CD4-positive, alpha-beta T cell treated with Interleukin-17A for 1 hour (primary cell): ENCODE measurements at places on chromosomes 2 and 18.

DNA sequence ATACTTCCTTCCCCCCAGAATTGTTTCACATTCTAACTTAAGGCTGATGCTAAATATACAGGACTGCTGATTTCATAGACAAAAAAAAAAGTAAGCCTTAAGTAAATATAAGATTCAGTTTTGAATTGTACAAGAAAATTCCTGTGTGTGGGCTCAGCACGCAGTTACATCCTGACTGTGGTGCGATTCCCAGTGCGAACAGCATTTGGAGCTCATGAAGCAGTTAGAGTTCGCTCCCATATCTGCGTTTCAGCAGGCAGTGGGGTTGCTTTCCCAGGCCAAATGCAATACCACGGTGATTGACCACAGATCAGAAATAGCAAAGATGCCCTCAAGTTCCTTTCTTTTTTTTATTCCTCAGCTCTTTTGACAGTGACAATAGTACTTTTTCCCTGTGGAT is 75.6 kb downstream of the SATB2 start:
- DNase-seq = no peak

DNA sequence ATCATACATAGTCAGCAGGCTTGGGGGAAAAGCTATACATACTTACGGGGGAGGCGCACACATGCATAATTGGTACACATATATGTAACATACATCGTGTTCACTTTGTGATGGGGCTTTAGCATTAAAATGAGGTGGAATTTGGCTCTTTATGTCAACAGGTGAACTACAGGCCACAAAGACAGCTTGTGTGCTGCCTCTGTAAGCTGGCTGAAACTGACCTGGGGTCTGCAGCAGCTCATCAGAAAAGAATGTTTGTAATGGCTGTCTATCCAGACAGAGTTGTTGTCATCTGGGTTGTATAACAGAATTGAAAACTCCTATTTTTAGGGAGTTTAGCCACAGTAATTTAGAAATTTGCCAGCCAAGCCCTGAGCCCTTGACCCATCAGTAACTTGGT is 4.7 kb upstream of the KCNG3 start:
- no peak for DNase-seq

DNA sequence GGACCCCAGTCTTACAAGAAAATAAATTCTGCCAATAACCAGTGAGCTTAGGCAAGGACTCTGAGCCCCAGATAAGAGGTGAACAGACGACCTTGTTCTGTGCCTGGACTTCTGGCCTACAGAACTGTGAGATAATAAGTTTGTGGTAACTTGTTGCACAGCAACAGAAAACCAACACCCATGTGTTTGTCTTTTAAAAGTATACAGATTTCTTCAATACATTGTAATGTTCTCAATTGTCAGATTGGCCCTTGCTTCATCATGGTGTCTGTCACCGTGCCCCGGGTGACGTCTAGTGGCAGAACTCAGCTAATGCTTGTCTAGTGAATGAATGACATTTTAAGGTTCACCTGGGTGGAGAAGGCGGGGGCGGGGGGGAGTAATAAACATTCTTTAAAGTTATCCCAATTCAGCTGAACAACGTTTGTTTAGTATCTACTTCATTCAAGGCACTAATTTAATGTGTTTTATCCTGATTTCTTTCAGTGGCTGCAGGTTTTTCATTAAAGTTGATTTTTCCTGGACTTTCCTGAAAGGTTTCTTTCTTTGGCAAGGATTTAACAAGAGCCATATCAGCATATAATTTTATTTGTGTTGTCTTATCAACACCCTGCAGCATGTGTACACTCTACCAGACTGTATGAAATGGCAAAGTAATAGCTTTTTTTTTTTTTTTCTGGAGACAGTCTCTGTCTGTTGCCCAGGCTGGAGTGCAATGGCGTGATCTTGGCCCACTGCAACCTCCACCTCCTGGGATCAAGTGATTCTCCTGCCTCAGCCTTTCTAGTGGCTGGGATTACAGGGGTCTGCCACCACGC is 123.8 kb upstream of the DLX2 start:
- DNase-seq = peak; percentile 47

DNA sequence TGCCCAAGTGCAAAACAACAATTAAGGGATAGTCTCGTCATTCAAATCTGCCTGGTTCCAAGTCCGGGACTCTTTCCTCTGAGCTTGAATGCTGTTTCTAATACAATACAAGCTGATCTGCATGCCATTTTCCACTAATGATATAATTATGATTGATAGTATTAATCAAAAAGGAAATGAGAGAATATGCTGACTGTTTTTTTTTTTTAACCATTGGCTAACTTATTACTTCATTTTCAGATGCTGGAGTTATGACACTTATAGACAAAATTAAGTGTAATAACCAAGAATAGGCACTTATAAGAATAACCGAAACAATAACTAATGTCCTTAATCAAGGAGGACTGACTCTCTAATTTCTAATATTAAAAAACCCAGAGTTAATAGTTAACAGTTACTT is 343.6 kb downstream of the LPIN1 start:
- DNase-seq = no peak

DNA sequence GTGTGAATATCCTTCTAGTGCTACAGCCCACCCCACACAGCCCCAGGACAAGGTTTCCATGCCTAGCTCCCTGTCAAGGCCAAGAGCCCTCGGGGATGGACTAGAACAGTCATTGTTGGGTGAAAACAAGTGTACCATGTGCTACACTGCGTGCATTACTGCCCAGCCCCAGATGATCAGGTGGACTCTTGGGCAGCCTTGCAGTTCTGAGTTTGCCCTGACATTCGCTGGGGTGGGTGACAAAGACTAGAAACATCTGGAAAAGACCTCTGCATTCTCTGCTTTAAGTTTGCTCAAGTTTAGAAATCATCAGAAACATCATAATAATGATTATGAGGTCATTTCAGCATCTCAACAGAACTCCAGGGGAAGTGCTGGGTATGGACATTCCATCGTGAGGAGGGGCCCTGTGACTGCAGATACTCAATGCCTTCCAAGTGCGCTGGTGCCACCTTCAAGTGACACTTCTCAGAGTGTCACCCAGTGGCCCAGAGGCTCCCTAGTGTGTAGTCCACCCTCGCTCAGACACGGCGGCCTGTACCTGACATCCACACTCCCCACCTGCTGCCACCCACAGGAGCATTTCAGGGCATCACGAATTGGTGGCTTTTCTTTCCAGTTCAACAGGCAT is 5.3 kb upstream of the PXDN start:
- DNase-seq = no peak

DNA sequence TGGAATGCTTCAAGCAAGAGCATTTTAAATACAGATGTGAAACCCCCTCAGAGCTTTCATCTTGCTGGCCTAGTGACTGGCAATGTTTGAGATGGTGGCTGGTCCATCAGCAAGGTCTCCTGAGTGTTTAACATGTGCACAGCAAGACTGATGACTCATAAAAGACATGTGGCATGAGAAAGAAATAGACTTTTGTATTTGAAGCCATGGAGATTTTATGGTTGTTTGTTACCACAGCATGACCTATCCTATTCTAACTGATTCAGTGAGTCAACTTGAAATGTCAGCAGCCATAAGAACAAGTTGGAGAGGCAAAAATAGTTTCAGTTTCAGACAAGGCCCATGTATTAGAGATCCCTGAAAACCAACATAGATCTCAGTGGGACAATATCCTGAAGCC is 154.7 kb upstream of the LYPD1 start:
- no peak for DNase-seq

DNA sequence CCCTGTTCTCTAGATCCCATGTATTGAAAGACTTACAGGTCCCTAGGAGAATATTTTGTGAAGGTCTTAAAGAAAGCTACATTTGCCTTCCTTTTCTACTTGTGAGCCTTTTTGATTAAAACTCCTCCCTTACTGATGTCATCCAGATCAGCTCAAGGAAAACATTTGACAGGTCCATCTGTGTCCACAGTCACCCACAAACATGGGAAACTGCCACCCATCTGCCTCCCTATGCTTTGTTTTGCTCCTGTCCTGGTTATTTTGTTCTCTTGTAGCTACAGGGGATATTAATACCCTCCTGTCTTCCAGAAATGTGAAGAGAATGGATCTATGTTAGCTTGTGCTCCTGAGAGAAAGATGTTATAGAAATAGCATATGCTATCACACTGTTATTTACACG is 203.6 kb upstream of the GALNT5 start:
- no peak for DNase-seq

DNA sequence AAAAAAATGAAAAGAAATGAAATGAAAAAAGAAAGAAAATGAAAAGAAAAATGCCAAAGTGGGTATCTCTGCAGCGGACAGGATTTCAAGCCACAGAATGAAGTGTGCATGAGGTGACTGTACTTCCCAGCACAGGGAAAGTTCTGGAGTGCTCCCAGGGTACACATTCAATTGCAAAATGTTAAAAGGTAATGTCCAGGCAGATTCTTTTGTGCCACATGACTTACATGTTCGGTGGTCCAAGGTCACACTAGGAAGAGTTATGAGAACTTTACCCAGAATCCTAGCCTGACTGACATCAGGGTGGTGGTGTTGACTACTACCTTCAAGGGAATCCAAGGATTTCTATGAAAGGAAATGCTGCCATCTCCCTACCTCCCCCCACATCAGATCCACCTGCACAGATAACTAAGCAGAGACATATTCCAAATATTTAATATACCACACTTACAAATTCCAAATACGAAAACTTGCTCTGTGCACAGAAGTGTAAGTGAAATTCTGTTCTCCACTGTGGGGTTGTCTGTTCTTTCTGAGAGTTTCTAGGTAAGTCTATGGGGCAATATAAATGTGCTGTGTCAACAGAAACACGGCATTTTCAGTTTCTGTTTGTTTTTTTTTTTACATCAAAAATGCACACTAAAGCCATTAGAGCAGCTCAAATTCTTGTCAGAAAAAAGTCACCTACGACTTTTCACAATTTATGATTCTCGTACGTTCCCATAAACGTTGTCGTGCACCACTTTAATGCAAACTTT is 56.6 kb downstream of the CABYR start:
- no peak for DNase-seq

- DNase-seq = no peak
These were observed 204.1 kb downstream of the CTIF start for GRCh38 chr18:48742706-48743475.

DNA sequence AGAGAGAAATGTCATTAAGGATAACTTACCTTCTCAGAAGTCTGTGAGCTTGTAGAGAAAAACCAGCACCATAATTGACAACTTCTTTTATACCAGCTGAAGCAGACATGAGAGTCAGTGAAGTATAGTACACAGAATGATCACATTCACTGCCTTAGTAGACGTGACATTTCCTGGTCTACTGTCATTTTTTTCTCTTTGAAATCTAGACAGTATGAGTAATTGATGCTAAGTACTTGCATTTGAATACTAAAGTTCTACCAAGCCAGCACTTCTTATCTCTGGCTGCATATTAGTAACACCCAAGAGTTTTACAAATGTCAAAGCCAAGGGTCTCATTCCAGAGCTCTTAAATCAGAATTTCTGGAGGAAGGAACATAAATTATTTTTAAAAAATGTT is 25.4 kb upstream of the ACADL start:
- no peak for DNase-seq

DNA sequence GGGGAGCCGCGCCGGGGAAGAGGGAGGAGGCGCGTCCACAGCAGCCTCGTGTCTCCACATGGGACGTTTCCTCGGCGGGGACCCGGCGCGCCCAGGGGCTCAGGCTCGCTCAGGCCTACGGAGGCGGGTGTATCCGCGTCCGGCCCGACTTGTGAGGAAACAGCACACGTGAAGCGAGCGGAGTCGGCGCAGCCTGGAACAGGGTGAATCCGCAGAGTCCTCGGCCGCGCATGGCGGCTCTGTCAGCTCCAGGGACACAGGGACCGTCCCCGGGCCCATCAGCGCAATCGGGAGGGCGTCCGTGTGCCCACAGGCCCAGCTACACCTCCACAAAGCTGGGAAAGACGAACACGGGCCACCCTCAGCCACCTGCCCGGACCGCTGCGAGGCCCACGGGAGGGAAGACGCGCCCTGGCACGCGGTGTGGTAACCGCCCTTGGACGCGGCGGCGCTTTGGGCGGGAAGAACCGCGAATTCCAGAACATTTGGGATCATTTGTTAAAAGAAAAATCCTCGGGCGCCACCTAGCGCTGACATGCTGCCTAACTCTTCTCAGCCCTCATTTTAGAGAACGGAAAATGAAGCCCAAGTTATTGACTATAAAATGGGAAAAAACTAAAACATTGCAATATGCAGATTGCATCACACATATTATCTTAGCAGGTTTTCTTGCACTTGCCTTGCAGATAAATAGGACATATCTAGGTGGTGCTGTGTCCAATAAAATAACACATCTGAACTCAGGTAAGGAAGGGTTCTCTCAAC is 40.4 kb downstream of the TMEM18 start:
- DNase-seq = peak; percentile 51

- no peak for DNase-seq
These were observed 153.0 kb downstream of the GBX2 start for GRCh38 chr2:236015171-236015570.

GRCh38 chr2:96109931-96110511 is 6.3 kb downstream of the ADRA2B start:
- no peak for DNase-seq

- DNase-seq = peak; percentile 25
These were observed 9.3 kb downstream of the MEX3C start for GRCh38 chr18:51188024-51188701.

DNA sequence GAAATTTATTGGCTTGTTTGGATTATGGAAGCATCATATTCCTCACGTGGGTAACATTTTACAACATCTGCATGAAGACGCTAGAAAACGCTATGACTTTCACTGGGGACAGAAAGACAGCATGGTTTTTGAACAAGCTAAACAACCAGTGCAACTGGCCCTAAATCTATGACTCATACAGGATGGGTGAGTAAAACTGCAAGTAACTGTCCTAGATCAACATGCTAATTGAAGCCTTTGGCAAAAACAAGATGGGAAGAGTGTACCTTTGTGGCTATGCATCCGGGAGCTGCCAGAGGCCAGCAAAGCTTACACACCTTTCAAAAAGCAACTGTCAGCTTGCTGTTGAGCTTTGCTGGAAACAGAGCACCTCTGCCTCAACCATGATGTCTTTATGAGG is 1096.0 kb upstream of the DDX18 start:
- no peak for DNase-seq

- no peak for DNase-seq
These were observed 60.0 kb upstream of the ASAP2 start for GRCh38 chr2:9146646-9147045.

GRCh38 chr18:31230495-31230894 is 67.8 kb upstream of the DSC1 start:
- no peak for DNase-seq

GRCh38 chr2:217854684-217855420 is 147.9 kb downstream of the TNS1 start:
- no peak for DNase-seq

GRCh38 chr2:52659546-52659945 is 1108.1 kb upstream of the CHAC2 start:
- no peak for DNase-seq

DNA sequence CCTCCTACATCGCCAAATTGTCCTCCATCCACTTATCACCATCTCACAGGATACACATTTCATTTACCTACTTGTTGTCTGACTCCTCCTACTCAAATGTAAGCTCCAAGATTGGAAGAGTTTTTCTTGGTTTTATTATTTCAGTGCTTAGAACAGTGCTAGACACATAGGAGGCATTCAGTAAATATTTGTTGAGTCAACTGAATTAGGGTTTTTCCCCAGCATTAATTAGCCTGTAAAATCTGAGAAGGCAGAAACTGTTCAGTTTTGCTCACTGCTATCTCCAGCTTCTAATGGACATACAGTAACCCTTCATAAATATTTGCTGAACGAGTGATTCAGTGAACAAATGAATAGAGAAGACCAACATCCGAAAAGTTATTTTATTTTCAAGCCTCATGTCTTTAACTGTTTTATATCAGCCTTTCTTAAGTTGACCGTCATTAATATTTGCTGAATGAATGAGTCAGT is 800 bp downstream of the TTC21B start:
- peak; percentile 28 for DNase-seq
